ENCODE measurements at places on chromosomes 12 and 14.

DNA sequence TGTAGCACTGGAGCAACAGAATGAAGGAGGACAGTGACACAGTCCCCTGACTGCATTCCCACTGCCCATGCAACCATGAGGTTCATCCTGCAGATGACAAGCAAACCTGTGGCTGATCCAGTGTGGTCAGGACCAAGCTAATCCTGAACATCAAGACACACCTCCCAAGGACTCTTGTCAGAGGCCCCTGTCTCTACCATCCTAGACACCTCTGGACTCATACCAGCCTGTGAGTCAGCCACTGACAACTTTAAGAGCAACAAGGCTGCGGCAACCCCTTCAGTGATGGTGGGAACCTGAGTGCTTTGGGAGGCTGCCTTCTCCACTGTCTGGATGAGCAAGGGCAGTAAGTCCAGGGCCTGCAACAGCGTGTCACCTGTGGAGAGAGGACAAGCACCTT lies 24.6 kb downstream of the GCN1 start:
- DNase-seq, result no peak

GRCh38 chr12:50059440-50060119 lies 2.2 kb downstream of the ASIC1 start:
- no peak for DNase-seq

- DNase-seq, result no peak
These were observed 78.4 kb downstream of the FGD4 start for GRCh38 chr12:32477714-32478113.

GRCh38 chr12:109951136-109951535 lies 45.0 kb downstream of the GIT2 start:
- DNase-seq, result peak; percentile 98
